Vagina (tissue), 2 donors: ENCODE measurements at places on chromosomes 13 and 19.
A peak's percentile ranks its signal among the peaks of the same experiment; 100 is the strongest.

- no peak for DNase-seq
Measured at GRCh38 chr13:70844391-70845108, 736.3 kb upstream of the KLHL1 start.

DNA sequence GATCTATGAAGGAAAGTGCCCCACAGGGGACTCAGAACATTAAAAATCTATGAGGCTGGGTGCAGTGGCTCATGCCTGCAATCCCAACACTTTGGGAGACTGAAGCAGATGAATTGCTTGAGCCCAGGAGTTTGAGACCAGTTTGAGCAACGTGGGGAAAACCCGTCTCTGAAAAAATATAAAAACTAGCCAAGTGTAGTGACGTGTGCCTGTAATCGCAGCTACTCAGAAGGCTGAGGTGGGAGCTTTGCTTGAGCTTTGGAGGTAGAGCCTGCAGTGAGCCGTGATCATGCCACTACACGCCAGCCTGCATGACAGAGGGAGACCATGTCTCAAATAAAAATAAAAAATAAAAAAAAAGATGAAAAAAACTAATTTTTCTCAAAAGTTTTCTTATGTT, 1070.6 kb downstream of the PCDH9 start:
- DNase-seq = no peak

- no peak for DNase-seq
Measured at GRCh38 chr19:15948223-15949058, at the start of gene OR10H4. TSS of gene OR10H4 (plus strand) at chr19:15949008. CDS start at chr19:15949008, 0 bp downstream.

DNA sequence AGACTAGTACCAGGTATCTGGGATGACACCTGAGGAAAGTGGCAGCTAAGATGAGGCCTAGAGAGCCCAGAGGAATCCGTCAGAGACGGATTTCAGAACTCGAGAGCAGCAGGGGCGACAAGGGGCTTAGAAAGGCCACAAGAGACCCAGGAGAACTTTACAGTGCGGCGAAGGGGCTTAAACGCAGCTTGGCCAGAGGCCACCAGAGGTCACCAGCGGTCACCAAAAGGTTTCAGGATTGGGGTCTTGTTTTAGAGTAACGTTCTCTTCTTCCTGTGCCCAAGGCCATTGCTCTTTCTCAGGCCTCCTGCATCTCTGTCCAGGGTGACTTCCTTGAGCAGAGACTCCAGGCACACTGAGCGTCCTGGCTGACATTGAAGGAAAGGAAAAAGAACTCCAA, 2.2 kb downstream of the ZSCAN22 start:
- DNase-seq = no peak

- no peak for DNase-seq
Measured at GRCh38 chr13:105465745-105466144, 1069.7 kb downstream of the EFNB2 start.

GRCh38 chr13:46106839-46107371, 2.1 kb upstream of the CPB2 start:
- DNase-seq = no peak

- DNase-seq = no peak
Measured at GRCh38 chr19:7000816-7001215, 20.4 kb downstream of the MBD3L2B start.

DNA sequence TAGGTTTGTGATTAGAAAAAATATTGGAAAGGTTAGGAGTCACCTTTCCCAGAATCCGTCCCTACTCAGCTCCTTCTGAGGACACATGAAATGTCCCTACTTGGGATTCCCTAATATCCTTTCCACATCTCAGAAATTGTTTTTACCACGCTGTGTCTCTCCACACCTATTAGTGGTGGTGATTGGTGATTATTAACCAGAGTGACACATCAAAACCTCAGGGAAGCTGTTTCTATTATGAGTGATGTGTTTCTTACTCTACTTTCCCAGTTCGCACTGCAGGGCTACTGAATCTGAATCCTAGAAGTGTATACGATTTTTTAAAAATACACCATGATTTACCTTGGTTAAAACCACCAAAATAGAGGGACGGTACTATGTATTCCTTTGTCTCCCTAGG, 460.8 kb downstream of the TBC1D4 start:
- no peak for DNase-seq

DNA sequence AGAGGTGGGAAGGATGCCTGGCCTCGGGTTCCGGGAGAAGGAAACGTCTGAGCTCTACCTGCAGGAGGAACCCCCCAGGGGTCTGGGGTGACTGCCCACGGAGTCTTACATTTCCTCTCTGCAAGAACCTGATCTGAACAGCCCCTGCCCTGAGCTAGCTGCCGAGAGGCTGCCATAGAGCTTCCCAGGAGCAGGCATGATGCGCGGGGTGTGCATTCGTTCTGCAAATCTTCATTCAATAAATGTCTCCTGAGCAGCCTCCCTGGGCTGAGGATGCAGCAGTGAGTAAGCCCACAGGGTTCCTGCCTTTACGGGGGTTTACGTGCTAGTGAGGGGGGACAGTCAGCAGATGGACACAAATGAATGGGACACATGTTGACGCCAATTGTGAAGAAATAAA, 1.5 kb upstream of the SHISA7 start:
- no peak for DNase-seq

- peak; percentile 22 for DNase-seq
Measured at GRCh38 chr19:8826371-8826770, 5.7 kb downstream of the ZNF558 start.

DNA sequence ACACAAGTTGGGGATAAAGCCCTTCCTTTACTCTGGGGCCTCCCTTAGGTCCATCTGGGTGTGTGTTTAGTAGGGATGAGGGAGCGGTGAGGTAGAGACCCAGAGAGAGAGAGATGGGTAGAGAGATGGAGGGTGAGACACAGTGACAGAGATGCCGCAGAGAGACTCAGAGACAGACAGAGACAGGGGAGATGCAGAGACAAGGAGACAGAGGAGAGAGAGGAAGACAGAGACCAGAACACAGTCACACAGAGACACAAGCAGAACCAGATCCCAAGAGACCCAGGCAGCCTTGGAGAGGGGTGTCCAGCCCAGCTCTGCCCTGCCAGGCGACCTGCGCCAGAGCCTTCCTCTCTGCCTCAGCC, 2.4 kb downstream of the KLK1 start:
- no peak for DNase-seq

GRCh38 chr13:93614776-93615175, 388.2 kb downstream of the GPC6 start:
- no peak for DNase-seq

DNA sequence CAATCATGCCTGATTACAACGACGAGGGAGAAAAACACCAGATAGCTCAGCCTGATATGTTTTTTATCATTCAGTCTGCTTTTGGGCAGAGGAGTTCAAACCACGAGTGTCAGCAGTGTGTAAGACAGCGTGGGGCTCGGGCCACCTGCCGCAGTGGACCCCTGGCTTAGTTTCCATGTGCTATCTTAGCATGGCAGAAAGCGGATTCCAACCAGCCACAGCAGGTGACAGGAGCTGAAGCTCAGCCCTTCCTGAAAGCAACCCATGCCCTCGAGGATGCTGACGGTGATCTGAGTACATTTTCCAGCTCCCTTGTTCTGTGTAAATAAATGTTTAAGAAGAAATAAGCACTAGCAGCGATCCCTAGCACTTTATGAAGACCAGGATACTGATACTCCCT, 32.2 kb upstream of the MBNL2 start:
- DNase-seq = no peak

DNA sequence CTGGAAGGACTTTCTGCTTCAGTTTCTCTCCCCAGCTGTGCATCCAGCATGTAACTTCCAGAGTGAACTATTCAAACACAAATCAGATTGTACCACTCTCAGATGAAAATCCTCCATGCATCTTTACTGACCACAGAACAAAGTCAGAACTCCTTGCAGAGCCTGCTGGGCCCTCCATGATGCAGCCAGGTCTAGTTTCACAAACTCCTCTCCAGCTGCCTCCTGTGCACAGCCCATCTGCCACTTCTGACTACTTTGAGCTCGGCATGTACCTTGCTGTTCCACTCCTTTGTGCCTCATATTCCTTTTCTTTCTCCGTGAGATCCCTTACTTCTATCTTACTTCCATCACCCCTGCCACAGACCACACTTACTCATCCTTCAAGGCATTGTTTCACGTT, 31.4 kb downstream of the NALCN start:
- DNase-seq = no peak

DNA sequence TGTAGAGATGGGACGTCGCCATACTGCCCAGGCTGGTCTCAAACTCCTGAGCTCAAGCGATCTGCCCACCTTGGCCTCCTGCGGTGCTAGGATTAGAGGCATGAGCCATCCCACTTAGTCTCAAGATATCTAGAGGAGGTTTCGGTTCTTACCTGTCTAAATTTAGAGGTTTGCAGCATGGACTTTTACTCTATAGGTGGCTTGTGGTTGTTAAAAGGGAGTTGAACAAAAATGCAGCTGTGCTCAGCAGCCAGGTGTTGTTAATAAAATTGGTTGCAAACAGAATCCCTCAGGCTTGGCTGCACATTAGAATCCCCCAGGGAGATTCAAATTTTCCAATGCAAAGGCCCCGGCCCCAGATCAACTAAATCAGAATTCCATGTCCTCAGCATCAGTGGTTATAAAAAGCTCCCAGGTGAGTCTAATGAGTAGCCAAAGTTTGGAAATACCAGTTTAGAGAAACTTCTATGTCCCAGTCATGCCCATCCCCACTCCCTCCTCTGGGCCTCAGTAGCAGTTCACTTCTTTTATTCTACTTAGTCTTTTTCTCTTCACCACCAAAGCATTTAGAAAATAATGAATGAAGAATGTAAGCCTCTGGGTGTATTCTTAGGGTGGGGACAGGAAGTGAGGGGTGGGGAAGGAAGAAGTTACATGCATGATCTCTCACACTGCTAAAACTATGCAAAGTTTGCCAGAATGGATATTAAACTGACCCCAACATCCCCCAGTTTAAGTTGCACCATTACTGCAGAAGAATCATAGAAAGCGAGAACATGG, 471.0 kb downstream of the COG6 start:
- peak; percentile 29 for DNase-seq

DNA sequence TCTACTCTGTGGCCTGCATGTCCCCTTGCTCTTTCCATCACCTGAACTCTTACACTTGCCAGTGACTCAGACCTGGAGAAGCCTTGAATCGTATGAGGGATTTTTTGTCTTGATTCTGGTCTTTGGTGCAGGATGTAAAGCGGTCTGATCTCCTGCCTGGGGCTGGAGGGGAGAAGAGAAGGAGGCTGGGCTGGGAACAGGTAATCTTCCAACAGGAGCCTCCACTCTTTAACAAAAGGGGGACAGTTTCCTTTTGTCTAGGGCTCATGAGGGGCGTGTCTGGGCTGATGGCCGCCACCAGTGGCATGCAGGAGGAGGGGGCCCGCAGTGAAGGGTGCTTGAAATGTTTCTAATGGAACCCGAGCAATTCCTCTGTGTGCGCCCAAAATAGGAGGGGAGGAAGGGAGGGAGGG, 24.7 kb downstream of the NFIX start:
- no peak for DNase-seq

- DNase-seq = no peak
Measured at GRCh38 chr13:113639616-113640262, 18.3 kb downstream of the ATP4B start.

DNA sequence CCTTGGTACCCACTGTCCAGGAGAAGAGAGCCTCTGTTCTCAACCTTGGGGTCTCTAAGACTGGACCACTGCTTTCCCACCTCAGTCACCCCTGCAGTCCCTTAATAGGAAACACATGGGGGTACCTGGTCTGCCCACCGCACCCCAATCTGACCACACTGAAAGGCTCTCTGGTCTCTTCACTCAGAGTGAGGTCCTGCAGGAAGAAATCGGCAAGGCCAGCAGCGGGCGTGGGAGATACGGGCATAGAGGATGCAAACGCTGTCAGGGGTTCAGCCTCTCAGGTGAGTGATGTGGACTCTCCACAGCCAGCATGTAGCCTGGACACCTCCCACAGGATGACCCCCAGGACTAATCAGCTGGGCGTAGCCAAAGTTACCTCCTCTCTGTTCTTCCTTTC, 3.5 kb downstream of the SIGLEC9 start:
- DNase-seq = no peak

DNA sequence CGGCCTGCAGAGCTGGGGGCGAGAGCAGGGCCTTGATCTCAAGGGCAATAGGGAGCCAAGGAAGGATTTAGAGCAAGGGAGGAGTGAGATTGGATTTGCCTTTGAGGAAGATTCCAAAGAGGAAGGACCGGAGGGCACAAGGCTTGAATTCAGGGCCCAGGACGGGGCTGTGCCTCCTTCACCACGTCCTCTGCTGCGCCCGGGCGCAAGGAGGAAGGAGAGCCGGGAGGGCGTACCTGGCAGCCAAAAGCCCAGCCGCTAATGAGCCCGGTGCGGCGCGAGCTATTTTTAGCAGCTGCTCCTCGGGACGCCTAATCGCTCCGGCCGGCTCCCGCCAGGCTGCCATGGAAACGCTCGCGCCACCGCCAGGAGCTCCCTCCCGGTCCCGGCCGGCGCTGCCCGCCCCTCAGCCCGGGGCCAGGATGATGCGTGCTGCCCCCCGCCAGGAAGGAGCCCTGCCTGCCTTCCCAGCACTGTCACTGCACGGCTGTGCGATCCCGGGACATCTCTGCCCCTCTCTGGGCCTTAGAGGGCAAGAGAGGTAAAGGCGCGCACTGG, 31.3 kb downstream of the TINCR start:
- DNase-seq = no peak

- DNase-seq = no peak
Measured at GRCh38 chr13:73782450-73783449, 351.5 kb downstream of the KLF12 start.

- DNase-seq = no peak
Measured at GRCh38 chr19:35862528-35862927, 5.8 kb downstream of the KIRREL2 start.

DNA sequence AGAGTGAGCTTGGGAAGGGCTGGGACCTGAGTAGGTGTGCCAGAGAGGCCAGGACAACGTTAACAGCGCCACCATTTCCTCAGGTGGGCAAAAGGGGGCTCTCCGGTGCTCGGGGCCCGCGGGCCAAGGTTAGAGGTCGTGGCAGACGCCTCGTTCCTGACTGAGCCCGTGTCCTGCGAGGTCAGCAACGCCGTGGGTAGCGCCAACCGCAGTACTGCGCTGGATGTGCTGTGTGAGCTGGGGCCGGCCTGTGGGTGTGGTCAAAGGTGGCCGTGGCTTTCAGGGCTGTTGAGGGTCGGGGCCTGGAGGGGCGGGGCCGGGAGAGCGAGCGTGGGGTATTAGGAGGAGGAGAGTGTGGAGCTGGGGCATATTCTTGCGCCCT, 3.7 kb downstream of the KIRREL2 start:
- DNase-seq = no peak

- DNase-seq = no peak
Measured at GRCh38 chr19:14346279-14346678, 35.0 kb upstream of the ADGRE5 start.

DNA sequence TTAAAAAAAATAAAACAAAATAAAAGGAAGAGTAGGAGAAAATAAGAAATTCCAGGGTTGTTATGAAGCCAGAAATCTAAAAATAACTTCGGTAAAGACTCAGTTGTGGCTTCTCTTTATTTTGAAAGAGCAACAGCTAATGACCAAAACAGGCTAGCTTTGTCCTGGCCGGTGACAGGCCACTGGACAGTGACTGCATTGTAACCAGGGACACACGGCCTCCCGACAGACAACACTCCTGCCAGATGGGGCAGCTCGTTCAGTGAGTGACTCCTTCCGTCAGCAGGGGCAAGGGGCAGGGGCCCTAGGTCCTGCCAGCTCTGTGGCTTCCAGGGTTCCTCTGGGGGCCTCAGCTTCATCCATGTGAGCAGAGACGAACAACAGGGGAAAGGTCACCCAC, 173.4 kb downstream of the KATNAL1 start:
- DNase-seq = no peak
